Right ventricle myocardium superior (tissue), 1 donor: ENCODE measurements at places on chromosomes 3 and 15. TPM values are rescaled to one million over a fixed set of nuclear protein-coding genes. Genes with fewer than 3 reads are reported as not detected.
A peak's percentile ranks its signal among the peaks of the same experiment; 100 is the strongest.

- DNase-seq: no peak
Measured at GRCh38 chr3:158753854-158754253, 21.6 kb upstream of the RARRES1 start.

DNA sequence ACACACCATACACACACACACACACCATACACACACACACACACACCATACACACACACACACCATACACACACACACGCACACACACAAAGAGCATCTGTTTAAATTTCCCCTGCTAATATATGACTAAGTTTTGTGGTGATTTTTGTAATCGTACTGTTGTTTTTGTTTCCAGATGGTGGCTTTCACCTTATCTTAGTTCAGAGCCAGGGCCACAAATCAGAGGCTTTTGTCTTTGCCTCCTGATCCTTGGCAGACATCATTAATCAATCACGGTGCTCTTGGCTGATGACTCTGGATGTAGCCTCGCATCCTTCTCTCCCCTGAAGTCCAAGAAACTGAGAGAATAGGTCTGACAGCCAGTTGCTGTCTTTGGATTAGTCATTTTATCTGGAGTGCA lies 52.1 kb downstream of the EDEM1 start:
- DNase-seq: no peak

DNA sequence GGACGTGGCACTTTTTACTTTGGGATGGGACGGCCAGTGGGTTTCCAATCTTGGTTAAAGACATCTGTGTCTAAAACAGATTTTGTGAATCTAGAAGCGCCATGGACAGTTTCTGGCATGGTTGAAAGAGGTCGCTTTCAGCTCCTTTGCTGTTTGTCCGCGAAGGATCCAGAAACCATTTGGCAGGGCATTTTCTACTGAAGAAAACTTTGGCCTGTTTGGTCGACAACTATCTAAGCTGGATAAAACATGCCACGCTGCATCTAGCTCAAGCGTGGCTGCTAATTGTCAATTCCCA lies 730 bp upstream of the RORA start:
- DNase-seq: no peak

GRCh38 chr3:71389911-71390573 lies 193.5 kb downstream of the FOXP1 start:
- DNase-seq: peak; percentile 61

DNA sequence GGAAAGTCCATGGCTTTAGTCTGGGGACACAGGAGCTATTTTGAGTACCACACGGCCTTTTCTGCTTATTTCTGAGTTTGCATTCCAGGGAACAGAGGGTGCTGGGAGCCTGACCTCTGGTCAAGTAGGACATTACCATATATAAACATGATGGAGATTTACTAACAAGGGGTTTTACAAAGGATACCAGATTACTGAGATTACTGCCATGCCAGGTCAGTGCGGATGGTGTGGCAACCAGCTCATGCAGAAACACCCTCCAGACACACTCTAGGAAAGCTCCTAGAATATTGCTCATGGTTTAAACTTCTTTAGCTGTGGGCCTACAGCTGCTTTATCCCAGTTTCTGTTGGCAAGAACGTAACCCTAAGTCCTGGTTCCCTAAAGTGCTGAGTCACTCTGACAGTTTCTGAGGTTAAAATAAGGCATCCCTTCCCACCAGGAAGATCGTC lies 54.3 kb upstream of the AGTR1 start:
- DNase-seq: no peak

GRCh38 chr15:68983961-68984481 lies 30.5 kb upstream of the NOX5 start:
- DNase-seq: no peak

GRCh38 chr15:49462232-49462844 lies 39.3 kb downstream of the FGF7 start:
- no peak for DNase-seq

GRCh38 chr3:59578129-59578528 lies 528.3 kb upstream of the CFAP20DC start:
- no peak for DNase-seq

- DNase-seq: no peak
Measured at GRCh38 chr3:30435861-30436331, 170.5 kb upstream of the TGFBR2 start.

- DNase-seq: no peak
Measured at GRCh38 chr3:40691452-40691861, 166.7 kb downstream of the ZNF621 start.

DNA sequence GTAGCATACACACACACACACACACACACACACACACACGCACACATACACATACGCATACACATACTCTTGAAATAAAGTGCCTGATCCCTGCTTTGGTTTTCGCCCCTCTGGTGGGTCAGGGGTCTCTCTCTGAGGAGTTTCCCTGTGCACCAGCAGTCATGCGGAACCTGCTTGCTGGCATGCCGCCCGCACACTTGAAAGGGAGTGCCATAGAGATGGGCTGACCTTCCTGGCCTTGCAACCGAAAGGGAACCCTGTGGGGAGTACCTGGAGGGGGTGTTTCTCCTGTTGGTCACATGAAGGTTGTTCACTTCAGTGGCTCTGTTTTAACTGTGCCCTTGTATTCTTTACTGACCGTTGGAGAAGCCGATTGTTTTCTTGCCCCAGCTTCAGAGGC lies 752.3 kb downstream of the NR2F2 start:
- peak; percentile 30 for DNase-seq

DNA sequence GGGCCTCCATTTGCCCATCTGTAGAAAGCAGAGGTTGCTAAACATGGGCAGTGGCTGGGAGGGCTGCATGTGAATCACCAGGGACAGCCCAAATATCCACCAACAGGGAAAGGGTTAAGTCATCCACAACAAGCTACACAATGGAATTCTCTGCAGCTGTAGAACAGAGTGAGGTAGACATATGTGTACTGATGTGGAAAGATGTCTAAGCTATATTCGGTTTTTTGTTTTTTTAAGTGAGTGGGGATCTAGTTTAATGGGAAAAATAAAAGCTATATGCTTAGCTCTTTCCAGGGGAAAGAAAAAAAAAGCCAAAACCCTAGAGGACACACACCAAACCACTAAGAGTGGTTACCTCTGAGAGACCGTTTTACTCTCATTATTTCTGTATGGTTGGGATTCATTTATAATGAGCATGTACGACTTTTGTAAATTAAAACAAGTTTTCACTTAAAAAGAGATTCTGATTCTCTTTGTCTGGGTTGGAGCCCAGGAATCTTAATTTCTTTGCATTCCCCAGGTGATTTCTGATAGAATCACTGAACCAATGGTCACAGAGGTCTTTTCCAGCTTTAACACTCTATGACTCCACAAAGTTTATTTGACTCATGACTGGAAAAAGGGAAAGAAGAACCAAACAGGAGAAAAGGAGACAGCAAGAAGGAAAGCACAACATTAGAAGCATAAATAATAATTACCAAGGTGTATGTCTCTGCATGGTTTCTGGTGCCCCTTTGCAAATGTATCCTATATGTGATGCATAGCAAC lies 19.1 kb downstream of the CRABP1 start:
- no peak for DNase-seq

DNA sequence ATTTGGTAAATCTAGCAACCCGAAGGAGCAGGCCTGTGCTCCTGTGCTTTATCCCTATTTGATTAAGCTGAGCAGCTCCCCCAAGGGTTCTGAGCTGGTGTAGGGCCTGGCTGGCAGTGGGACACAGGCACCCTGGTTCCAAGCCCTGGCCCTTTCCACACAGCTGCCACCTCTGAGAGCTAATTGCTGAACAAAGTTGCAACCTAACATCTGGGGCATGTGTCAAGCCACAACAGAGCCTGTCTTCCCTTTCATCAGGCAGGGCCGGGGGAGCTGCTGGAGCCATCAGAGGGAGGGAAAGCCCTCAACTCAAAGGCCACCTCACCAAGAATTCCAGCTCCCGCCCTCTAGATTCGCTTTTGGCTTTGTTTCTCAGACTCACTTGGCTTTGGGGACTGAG lies 17.1 kb upstream of the MRPS22 start:
- no peak for DNase-seq

- DNase-seq: no peak
Measured at GRCh38 chr3:5014391-5014790, 35.2 kb downstream of the BHLHE40 start.

DNA sequence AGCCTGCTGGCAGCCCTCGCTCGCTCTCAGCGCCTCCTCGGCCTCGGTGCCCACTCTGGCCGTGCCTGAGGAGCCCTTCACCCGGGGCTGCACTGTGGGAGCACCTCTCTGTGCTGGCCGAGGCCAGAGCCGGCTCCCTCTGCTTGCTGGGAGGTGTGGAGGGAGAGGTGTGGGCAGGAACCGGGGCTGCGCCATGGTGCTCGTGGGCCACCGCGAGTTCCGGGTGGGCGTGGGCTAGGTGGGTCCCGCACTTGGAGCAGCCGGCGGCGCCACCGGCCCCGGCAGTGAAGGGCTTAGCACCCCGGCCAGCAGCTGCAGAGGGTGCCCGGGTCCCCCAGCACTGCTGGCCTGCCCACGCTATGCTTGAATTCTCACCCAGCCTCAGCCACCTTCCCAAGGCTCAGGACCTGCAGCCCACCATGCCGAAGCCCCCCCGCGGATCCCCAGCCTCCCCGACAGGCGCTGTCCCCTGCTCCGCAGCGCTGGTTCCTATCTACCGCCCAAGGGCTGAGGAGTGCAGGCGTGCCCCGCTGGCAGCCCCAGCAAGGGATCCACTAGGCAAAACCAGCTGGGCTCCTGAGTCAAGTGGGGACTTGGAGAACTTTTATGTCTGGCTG lies 863.3 kb downstream of the IGSF11 start:
- DNase-seq: peak; percentile 27

- DNase-seq: no peak
Measured at GRCh38 chr3:150443331-150443741, 35.2 kb downstream of the TSC22D2 start.

DNA sequence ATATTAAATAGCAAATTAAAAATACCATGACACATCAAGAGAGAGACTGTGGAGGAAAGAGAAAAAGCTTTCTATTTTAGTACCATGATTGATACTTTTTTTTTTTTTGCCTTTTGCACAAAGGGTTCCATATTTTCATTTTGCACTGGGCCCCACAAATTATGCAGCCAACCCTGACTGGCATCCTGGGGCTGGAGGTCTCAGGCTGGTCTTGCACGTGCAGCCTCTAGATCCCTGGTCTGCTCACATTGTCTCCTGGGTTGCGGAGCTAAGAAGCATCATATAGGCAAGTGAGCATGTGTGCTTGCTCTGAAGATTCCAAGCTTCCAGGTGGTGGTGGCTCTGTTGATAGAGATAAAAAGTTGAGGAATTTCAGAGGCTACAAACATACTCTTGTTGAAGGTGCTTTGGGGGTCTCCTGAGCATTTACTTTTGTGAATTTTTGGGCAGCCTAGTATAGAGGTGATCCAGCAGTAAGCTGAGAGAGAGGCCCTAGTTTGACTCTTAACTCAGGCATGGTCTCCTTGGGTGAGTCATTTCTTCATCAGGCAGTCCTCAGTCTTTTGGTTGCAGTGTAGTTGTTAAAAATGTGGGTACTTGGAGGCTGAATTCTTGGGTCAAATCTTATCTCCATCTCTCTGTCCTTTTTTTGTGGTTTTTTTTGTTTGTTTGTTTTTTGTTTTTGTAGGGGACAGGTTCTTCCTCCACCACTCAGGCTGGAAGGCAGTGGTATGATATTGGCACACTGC lies 31.3 kb downstream of the SMAD3 start:
- DNase-seq: no peak

GRCh38 chr3:173617490-173617889 lies 219.9 kb downstream of the NLGN1 start:
- DNase-seq: peak; percentile 63

GRCh38 chr15:29322415-29322814 lies 52.8 kb upstream of the NSMCE3 start:
- DNase-seq: no peak

GRCh38 chr15:31503256-31503655 lies 176.6 kb downstream of the KLF13 start:
- no peak for DNase-seq

- no peak for DNase-seq
Measured at GRCh38 chr3:46551615-46552014, 14.5 kb downstream of the LRRC2 start.

DNA sequence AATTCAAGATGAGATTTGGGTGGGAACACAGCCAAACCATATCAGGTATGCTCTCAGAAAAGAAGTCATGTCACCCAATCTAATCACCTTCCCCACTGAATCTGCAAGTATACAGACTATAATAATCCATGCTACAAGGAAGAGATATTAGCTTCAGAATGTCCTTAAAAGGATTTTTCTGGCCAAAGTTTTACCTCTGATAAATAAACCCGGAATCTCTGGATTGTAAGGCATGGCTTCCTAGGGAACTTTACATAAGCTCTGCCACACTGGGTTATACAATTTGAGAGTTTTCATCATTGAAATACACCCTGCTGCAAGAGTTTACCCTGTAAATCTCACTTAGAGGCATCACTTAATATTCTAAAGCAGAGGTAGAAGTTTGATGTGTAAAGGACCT lies 330.5 kb upstream of the KCNMB2 start:
- DNase-seq: no peak

- no peak for DNase-seq
Measured at GRCh38 chr3:119205209-119205608, 31.8 kb downstream of the UPK1B start.

DNA sequence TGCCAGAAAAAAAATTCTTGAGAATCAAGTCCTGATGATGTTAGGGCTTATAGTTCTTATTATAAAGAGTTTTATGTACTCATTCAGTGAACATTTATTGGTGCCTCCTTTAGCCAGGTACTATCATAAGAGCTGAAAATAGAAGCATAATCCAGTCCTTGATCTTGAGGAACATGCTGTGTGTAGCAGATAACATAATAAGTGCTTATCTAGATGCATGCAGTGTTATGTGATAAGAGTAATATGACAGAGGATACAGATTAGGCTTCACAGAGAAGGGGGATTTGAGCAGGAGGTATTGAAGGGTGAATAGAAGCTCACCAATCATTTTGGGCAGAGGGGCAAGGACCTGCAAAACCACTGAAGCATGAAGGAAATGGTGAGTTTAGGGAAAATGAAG lies 1.1 kb downstream of the CCR2 start:
- no peak for DNase-seq

GRCh38 chr3:143128227-143128955 lies 8.8 kb downstream of the CHST2 start:
- DNase-seq: no peak

GRCh38 chr3:178044320-178044719 lies 491.9 kb upstream of the KCNMB2 start:
- no peak for DNase-seq

DNA sequence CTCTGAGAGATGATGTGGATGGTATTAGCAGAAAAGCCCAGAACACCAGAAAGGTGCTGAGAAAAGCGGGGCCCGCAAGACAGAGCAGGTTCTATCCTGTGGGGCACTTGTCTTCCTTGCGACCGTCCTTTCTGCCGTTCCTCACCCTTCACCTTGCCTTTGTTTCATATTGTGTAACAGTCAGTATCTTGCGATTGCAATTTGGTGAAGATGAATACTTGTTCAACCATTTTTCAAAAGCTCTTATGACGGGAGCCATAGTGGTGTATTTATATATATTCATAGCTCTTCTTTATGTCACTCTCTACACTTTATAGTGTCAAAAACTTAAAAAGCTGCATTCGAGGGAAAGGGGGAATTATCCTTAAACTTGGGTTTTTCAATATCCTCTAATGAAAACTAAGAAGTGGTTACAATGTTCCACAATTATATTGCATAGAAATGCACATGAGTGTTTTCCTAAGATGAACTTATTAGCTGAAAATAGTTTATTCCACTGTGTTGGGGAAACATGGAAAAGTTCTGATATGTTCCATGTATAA lies 797 bp downstream of the MAP3K13 start:
- no peak for DNase-seq

CLDND1 gene
- total RNA-seq: 72.5 TPM

PDZRN3 gene
- total RNA-seq: 130 TPM

PARP16 gene
- total RNA-seq: 4.4 TPM

SLC27A2 gene
- total RNA-seq: 0.24 TPM

HESX1 gene
- not detected for total RNA-seq

GP5 gene
- total RNA-seq: not detected

LINGO1 gene
- total RNA-seq: 0.81 TPM

NME9 gene
- total RNA-seq: not detected

DNAJC17 gene
- 16.1 TPM for total RNA-seq

FOXL2NB gene
- not detected for total RNA-seq
